ENCODE measurements at places on chromosomes 16 and 17.
A peak's percentile ranks its signal among the peaks of the same experiment; 100 is the strongest.

- DNase-seq: no peak
Measured at GRCh38 chr16:724188-725040, 1.8 kb downstream of the CCDC78 start.

DNA sequence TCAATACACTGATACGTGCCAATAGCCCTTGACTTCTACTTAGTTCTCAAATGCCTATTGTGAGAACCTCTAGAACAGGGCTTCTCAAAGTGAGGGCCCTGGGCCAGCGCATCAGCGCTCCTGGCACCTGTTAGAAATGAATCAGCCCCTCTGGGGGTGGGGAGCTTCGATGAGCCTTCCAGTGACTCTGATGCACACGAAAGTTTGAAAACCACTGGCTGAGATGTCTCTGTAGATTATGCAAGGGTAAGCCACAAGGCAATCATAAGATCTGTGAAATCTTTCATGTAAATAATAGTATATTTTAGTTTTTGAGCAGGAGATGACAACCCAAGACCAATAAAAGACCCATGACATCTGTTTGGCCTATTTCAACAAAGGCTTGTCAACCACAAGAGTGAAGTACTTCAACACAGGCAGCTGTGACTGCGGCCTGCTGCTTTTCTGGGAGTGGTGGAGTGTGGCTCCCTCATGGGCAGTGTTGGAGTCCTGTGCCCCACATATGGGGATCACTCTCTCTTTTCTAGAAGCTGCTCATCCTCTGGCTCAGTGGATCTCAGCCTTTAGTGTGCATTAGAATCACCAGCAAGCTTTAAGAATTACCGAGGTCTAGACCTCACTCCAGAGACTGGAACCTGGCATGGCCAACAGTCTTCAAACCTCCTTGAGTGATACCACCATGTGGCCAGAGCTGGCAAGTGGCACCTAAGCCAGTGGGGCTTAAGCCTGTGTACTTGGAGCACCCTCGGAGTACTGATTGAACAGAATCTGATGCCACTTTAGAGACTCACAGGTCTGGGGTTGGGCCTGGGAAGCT is 5.8 kb downstream of the MTHFSD start:
- DNase-seq: no peak

GRCh38 chr17:3845291-3845620 is 790 bp downstream of the NCBP3 start:
- no peak for DNase-seq

GRCh38 chr17:17457680-17458079 is 19.1 kb upstream of the MED9 start:
- DNase-seq: no peak

GRCh38 chr16:72815348-72816318 is 232.3 kb downstream of the ZFHX3 start:
- DNase-seq: no peak

DNA sequence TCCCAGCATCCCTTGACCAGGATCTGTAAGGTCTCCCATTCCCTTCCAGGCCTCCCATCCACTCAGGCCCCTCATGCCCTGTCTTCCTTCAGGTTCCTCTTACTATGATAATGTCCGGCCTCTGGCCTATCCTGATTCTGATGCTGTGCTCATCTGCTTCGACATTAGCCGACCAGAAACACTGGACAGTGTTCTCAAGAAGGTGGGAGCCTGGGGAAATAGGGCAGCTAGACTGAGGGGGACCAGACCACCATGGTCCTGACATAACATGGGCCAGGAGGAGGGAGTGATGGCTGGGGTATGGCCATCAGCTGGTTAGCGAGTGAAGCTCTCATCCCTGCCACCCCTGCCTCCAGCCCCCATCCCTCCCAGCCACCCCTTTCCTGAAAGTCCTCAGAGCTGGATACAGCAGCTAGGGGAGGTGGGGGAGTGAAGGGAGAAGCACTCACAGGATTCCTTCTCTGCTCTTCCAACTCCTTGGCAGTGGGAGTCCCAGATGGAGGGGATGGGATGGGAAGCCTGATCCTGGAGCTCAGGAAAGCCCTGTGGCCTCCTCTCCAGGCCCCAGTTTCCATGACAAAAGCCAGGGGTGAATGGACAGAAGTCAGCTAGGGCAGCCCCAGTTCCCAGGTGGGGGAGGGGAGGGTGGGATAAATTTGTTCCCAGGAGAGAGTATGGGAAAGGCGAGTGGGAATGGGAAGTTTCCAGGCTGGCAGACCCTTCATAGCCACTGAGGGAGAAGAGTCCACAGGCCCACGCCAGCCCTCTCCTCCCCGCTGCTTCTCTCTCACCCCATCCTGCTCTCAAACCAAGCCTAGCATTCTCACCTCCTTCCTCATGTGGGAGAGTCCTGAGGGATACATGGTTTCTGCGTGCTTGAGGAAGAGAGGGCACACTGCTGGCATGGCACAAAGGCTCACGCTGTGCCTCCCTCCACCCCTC is 2.3 kb downstream of the RND2 start:
- no peak for DNase-seq

- no peak for DNase-seq
Measured at GRCh38 chr16:35678-36305, 17.6 kb downstream of the POLR3K start.

DNA sequence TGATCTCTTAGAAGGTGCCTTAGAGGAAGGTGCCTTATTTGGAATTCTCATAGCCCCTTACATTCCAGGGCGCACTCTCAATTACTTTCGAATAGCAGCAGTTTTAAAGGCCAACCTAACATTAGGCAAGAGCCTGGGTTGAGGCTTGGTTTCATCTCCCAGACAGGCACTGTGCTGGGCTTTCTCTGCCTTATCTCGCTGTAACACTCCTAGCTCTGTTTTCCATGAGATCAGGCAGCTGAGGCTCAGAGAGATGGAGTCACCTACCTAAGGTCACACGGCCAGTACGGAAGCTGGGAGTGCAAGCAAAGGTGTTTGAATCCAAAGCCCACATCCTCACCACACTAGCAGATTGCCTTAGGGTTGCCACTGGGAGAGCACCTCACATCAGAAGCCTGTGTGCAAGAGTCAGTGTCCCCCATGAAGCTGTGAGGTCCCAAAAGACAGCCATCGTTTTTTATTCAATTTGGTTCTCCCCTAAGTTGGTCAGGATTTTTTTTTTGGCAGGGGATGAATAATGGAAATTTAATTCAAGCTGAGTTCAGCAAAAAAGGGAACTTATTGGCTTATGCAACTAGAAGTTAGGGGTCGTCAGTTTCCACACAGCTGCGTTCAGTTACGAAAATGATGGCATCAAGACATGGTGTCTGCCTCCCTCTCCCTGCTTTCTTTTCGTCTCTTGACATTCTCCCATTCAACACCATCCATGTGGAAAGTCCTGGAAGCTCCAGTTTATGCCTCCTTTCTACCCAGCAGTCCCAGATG is 206.4 kb downstream of the KATNIP start:
- no peak for DNase-seq

DNA sequence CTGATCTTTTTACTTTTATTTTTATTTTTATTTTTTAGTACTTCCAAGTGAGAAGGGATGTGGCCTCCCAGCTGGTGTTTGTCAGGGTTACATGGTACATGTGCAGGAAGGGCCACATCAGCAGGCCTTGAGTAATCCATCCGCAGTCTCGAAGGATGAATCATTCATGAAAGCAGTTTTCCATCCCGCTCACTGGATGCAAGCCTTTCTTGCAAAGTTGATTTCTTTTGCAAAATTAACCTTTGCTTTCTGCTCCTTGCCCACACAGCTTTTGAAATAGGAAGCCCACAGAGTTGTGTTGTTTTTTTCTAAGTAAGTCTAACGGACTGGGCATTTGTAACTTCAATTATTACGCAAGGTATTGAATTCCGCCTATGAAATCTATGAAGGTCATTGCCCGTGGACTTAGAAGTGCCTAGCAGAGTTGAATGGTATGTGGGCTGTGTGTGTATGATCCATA is 157.4 kb downstream of the PRKCA start:
- no peak for DNase-seq

GRCh38 chr17:31462261-31462660 is 70.8 kb downstream of the RAB11FIP4 start:
- no peak for DNase-seq

DNA sequence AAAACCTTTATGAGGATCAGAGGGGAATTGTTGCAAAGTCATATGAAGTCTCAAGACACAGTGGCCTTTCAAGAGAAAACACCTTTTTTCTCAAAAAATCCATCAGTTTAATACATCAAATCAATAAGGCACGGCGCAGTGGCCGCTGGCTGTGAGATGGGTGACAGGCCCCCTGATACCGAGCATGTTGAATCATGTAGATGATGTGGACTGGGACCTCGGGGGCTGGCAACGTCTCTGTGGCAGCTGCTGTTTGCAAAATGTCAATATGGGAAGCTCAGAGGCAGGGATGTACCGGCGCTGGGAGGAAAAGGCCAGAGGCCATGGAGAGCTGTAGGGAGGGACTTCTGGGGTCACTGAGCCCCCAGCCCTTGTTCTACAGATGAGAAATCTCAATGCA is 169.1 kb downstream of the GSG1L start:
- DNase-seq: no peak

DNA sequence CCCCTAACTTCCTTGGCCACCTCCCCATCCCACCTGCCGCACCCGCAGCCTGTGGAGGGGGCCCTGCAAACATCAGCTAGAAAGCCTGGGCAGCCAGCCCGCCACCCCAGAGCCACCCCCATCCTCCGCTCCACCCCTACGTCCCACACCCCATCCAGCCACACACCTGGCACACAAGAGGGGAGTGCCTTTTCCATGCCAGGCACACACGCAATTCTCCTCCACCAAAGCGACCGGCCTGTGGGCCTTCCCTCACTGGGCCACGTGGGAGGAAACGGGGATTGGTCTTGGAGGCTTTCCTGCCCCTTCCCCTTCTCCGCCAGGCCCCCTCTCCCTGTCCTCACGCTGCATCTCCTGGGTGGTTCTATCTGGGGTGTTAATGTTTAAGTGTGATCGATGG is 48.7 kb upstream of the TNRC6C start:
- DNase-seq: no peak

DNA sequence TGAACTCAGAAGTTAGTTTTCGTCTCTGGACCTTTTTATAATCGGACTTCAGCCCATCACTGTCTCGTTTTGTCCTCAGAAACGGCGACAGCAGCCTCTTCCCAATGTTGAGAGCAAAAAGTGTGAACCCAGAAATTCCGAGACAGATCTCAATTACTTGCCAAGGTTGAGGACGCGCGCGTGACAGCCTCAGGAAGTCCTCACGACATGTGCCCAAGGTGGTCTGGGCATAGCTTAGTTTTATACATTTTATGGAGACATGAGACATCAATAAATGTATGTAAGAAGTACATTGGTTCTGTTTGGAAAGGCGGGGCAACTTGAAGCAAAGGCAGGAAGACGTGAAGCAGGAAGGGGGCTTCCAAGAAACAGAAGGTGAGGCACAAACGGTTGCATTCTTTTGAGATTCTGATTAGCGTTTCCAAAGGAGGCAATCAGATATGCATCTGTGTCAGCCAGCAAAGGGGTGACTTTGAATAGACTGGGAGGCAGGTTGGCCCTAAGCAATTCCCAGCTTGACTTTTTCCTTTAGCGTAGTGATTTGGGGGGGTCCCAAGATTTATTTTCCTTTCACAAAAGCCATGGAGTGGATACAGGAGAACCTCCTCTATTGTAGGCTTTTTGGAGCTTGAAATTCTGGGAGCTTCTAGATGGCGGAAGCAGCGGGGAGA is 583 bp upstream of the ZNF747 start:
- DNase-seq: no peak

- peak; percentile 72 for DNase-seq
Measured at GRCh38 chr16:85395207-85395912, 217.8 kb upstream of the GSE1 start.
